Astrocyte (in vitro differentiated cells and primary cell): ENCODE measurements at places on chromosomes 6 and 20. TPM values are rescaled to one million over a fixed set of nuclear protein-coding genes. Genes with fewer than 3 reads are reported as not detected.
A peak's percentile ranks its signal among the peaks of the same experiment; 100 is the strongest.

GRCh38 chr6:6680526-6680925 lies 92.0 kb downstream of the LY86 start:
- no peak for DNase-seq

The EYS gene
- 0.07 and 0.16 TPM in 2 replicates for total RNA-seq

DNA sequence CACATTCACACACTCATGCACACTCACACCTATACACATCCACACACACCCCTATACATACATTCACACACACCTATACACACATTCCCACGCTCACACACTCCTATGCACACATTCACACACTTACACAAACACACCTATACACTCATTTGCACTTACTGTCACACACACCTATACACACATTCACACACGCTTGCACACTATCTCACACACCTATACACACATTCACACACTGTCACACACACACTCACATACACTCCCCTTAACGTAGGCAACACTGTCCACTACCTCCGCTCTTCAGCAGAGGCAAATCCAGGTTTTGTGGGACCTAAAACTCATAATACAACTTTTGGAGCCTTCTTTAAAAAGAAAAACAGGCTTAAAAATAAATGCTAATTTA lies 487.7 kb upstream of the CDH4 start:
- no peak for DNase-seq

The SLC52A3 gene
- total RNA-seq: 0.09 TPM in 1 of 2 replicates, not detected in the other

The CST8 gene
- total RNA-seq: not detected in 2 replicates

GRCh38 chr6:30955367-30956042 lies 14.7 kb downstream of the MUCL3 start:
- peak; percentile 16 for DNase-seq

DNA sequence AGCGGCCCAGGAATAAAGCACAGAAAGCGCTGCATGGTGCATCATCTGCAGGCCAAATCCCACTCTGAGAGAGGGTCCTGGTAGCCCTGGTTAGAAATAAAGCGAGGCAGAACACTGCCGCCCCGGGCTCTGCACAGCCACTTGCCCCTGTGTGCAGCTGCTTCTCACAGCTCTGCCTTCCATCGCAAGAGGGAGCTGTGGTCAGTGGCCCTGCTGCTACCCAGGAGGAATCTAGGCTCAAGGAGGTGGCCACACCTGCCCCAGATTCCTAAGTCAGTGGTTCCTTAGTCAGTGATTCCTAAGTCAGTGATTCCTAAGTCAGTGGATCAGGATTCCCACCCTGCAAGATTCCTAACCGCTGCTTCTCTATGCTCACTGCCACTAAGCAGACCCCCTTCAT lies 8.8 kb downstream of the CDH4 start:
- no peak for DNase-seq

The TBC1D22B gene
- total RNA-seq: 10.5 and 10.8 TPM in 2 replicates
